Left ventricle myocardium superior (tissue), 1 donor: ENCODE measurements at places on chromosomes 13 and 19. TPM values are rescaled to one million over a fixed set of nuclear protein-coding genes. Genes with fewer than 3 reads are reported as not detected.

- no peak for DNase-seq
Observed at GRCh38 chr13:60756306-60756705, 359.3 kb downstream of the TDRD3 start.

DNA sequence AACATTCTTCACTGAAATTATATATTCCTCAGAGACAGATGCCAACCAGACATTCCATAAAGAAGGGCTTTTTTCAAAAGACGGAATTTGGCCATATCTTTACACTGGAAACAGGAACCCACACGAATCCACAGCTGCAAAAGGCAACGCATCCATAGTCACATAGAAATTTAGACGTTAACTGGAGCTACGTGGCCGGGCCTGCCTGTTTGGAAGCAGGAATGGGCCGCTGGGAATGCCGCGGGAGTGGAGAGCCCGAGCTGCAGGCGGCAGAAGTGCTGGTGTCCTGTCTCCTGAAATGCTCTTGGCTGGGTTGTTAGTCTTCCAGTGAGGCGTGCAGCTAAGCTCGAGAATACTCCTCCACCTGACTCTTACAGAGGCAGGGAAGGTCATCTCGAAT lies 122.2 kb downstream of the KL start:
- no peak for DNase-seq

DNA sequence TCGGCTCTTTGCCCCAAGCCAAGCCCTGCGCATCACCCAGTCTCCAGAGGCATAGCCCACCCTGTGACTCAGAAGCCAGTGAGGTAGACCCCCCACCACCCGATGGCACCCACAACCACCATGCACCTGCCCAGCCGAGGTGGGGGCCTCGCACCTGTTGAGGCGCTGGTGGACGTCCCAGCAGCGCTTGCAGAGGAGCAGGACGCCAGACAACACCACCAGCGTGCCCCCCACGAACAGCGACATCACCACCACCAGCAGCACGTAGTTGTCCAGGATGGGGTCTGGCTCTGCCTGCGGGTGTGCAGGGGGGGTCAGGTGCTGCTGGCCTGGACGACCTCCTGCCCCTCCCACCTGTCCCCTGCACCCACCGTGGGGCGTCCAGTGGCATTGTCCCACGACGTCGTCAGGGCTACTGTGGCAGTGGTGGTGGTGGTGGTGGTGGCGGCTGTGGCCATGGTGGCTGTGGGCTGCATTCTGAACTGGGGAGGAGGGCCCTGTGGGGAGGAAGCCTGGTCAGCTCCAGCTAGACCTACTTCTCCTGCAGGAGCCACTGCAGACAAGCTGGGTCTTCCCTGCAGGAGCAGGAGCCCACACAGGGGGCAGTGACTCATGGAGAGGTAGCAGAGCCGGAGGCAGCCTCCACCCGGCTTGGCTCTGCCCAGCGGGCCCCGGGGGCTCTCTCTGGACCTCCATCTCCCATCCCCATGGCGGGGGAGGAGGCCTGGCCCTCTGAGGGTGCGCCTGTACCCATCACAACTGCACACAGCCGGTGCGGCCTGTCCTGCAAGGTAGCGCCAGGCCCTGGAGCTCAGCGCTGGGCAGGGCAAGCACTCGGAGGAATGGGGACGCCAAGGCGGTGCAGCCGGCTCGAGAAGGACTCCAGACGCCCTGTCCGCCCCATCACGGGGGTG lies 1.9 kb downstream of the CBARP start:
- no peak for DNase-seq

The DCLK1 gene
- total RNA-seq: 9.9 TPM

The COL4A2 gene
- total RNA-seq: 126 TPM

The NECTIN2 gene
- 35.4 TPM for total RNA-seq
